ENCODE measurements at places on chromosomes 5 and 9.

DNA sequence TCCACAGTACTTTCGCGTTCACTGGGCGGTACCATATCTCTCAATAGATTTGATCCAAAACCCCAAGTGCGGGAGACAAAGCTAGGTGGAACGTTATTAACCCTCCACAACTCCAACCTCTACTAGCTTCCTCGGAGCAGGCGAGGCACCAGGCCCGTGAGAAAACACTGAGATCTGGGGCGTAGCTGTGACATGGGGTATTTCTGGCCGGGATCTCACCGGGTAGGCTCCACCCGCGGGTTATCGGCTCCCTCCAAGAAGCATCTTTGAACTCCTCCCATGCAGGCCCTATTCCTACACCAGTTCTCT lies 350 bp upstream of the SLC25A46 start:
- no peaks in the 10 kb centered on the region for H3K36me3 ChIP-seq
- H3K27me3 ChIP-seq, result no peaks in the 10 kb centered on the region
- peaks cover 28% of the 10 kb centered on the region for H3K4me1 ChIP-seq
- peak overlapping the region; percentile 92 for H3K27ac ChIP-seq
- peak overlapping the region; percentile 95 for H3K4me3 ChIP-seq

- H3K4me1 ChIP-seq, result no peaks in the 10 kb centered on the region
- DNase-seq, result no peak
- peaks cover 1% of the 10 kb centered on the region for H3K27me3 ChIP-seq
- H3K4me3 ChIP-seq, result no peak overlapping the region
- H3K36me3 ChIP-seq, result no peaks in the 10 kb centered on the region
Observed at GRCh38 chr9:71032779-71033178, 88.6 kb downstream of the TRPM3 start.

DNA sequence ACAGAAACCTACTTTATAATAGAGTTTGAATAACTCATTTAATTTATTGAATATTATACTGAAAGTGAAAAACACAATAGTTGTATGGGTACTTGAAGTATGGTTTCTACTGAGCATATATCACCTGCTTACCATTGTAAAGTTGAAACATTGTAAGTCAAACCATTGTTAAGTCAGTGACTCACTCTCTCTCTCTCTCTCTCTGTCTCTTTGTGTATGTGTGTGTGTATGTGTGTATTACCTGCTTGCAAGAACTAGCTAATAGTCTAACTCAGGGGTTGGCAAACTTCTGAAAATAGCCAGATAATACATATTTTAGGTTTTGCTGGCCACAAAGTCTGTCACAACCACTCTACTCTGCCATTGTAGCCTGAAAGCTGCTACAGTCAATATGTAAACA lies 564.3 kb upstream of the ZNF608 start:
- no peak overlapping the region for H3K4me3 ChIP-seq
- H3K27me3 ChIP-seq, result no peaks in the 10 kb centered on the region
- H3K4me1 ChIP-seq, result peaks cover 33% of the 10 kb centered on the region
- H3K36me3 ChIP-seq, result peaks cover 36% of the 10 kb centered on the region

DNA sequence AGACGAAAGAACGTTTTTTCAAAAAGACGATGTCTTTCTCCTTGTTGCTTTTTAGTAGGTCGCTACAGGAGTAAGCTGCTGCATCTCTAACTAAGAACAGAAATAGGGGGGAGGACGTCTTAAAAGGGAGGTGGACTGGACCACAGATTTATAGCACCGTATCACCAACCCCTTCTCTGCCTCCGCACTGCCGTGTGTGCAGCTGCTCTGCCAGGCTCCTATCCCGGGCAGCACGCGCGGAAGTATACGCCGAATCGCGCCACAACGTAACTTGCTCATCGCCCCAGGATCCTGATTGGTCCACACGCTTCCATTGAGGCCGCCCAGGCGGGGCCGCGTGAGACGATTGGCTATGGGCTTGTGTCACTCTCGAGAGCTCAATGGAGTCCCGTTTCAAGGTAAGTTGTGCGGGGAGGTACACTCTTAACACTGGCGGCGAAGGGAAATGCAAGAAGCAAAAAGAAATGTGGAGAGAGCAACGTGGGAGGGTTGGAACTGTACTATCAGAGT lies at the start of gene ELAVL2:
Gene ELAVL2 (minus strand): TSS at position 121 of the 510 bp plus-strand sequence. CDS start 64,006 bp downstream, outside the sequence.
- H3K4me1 ChIP-seq, result no peaks in the 10 kb centered on the region
- no peaks in the 10 kb centered on the region for H3K27me3 ChIP-seq
- no peak within 1 kb of the TSS for H3K27ac ChIP-seq
- no peaks in the 10 kb centered on the region for H3K36me3 ChIP-seq
- no peak for DNase-seq

DNA sequence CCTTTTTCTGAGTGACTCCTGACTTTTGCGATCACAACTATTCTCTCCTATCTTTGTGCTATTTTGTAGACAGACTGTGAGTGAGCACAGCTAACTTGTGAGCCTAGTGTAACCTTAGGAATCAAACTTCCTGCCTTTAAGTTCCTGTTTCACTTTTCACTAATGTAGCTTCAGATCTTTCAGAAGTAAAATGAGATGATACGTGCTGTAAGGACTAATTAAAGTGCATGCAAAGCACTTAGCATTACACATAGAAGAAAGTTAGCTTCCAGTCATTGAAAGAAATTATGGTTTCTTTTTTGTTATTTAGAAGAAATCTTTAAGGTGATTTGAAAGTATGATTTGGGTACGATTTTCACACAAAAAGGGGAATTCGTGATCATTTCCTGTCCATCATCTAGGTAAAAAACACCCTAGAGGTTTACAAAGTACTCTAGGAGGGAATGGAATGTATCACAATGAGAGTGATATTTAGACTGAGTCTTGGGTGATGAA lies 122.7 kb downstream of the ST8SIA4 start:
- DNase-seq, result no peak
- H3K4me3 ChIP-seq, result no peak overlapping the region
- H3K27ac ChIP-seq, result no peak overlapping the region
- peaks cover 22% of the 10 kb centered on the region for H3K4me1 ChIP-seq
- H3K27me3 ChIP-seq, result peaks cover 6% of the 10 kb centered on the region

- DNase-seq, result no peak
- H3K36me3 ChIP-seq, result peaks cover 15% of the 10 kb centered on the region
- H3K27me3 ChIP-seq, result peaks cover 4% of the 10 kb centered on the region
- no peak overlapping the region for H3K4me3 ChIP-seq
Observed at GRCh38 chr9:138104251-138105122, 226.9 kb downstream of the CACNA1B start.

DNA sequence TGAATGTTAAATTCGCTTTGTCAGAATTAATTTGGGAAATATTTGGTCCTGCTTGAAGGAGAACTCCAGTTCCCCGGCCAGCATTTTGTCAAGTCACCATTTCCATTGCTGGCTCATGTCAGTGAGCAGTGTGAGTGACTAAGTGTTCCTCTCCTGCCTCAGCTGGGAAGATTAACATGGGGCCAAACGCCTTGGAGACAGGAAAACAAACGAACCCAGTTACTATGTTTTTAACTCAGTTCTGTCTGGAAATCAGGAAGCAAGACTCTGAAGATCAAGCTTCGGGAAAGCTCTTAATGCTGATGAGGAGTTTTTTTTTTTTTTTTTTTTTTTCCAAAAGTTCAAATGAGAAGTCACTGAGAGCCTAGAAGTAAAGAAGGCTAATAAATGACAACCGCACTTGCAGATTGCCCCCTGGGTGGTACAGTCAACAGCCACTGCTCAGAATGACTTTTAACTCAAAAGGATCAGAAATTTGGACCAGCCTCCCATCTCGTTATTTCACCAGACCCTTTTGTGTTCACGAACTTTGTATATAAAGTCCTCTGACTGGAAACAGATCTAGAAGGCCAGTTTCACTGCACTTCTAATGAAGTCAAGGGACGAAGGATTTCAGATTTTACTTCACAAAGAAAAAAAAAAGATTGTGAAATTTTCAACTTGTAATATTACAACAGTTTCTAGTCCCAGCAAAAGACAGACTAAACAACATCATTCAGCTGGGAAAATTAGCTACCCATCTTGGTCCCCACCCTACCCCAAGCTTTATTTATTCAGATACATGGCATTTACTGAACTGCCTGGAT lies 121.3 kb downstream of the LHFPL2 start:
- no peaks in the 10 kb centered on the region for H3K27me3 ChIP-seq
- peak overlapping the region; percentile 94 for H3K27ac ChIP-seq
- DNase-seq, result peak; percentile 97
- H3K4me3 ChIP-seq, result peak overlapping the region; percentile 33

- peaks cover 44% of the 10 kb centered on the region for H3K4me1 ChIP-seq
- H3K27me3 ChIP-seq, result peaks cover 15% of the 10 kb centered on the region
- no peak overlapping the region for H3K4me3 ChIP-seq
- H3K27ac ChIP-seq, result no peak overlapping the region
- no peaks in the 10 kb centered on the region for H3K36me3 ChIP-seq
Observed at GRCh38 chr5:7317751-7318150, 78.2 kb upstream of the ADCY2 start.

- DNase-seq, result no peak
- no peak overlapping the region for H3K27ac ChIP-seq
- H3K36me3 ChIP-seq, result no peaks in the 10 kb centered on the region
- H3K27me3 ChIP-seq, result peaks cover 1% of the 10 kb centered on the region
Observed at GRCh38 chr5:74507370-74508005, 133.0 kb downstream of the ENC1 start.

GRCh38 chr9:87433853-87434252 lies 63.8 kb upstream of the DAPK1 start:
- no peaks in the 10 kb centered on the region for H3K36me3 ChIP-seq
- no peak for DNase-seq
- no peak overlapping the region for H3K4me3 ChIP-seq
- H3K4me1 ChIP-seq, result no peaks in the 10 kb centered on the region

- no peaks in the 10 kb centered on the region for H3K36me3 ChIP-seq
- no peak overlapping the region for H3K4me3 ChIP-seq
- DNase-seq, result no peak
- no peaks in the 10 kb centered on the region for H3K4me1 ChIP-seq
- H3K27ac ChIP-seq, result no peak overlapping the region
Observed at GRCh38 chr9:89252651-89253267, 58.2 kb upstream of the CKS2 start.

DNA sequence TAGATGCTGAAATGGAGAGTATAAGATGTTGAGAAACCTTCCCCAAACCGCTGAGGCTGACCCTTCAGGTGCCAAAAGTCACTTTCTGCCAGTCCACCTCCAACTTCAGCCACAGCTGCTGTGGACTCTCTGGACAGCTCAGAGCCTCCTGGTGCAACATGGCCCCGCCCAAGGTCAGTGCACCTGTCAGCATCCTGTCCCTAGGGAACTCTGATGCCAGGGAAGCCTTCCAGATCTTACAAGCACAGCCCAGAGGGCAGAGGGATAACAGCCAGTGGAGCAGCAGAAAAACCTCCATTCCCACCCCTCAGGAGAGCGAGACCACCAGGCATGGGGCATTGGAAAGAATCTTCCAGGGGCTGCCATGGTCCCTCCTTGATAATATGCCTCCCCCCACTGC lies 10.5 kb upstream of the PTGES2 start:
- H3K4me1 ChIP-seq, result peaks cover 13% of the 10 kb centered on the region
- H3K27me3 ChIP-seq, result peaks cover 48% of the 10 kb centered on the region
- H3K4me3 ChIP-seq, result no peak overlapping the region

- H3K4me1 ChIP-seq, result peaks cover 11% of the 10 kb centered on the region
- H3K27ac ChIP-seq, result no peak overlapping the region
- H3K36me3 ChIP-seq, result no peaks in the 10 kb centered on the region
- no peak overlapping the region for H3K4me3 ChIP-seq
Observed at GRCh38 chr9:113587471-113588031, 124.0 kb downstream of the RGS3 start.

GRCh38 chr5:9601055-9601739 lies 29.0 kb downstream of the TAS2R1 start:
- peaks cover 2% of the 10 kb centered on the region for H3K27me3 ChIP-seq
- no peak for DNase-seq
- H3K4me3 ChIP-seq, result no peak overlapping the region
- peaks cover 37% of the 10 kb centered on the region for H3K4me1 ChIP-seq
- no peak overlapping the region for H3K27ac ChIP-seq
- H3K36me3 ChIP-seq, result no peaks in the 10 kb centered on the region

GRCh38 chr9:15271403-15271802 lies 35.6 kb downstream of the TTC39B start:
- H3K4me3 ChIP-seq, result no peak overlapping the region
- no peaks in the 10 kb centered on the region for H3K27me3 ChIP-seq
- DNase-seq, result no peak
- no peaks in the 10 kb centered on the region for H3K36me3 ChIP-seq

DNA sequence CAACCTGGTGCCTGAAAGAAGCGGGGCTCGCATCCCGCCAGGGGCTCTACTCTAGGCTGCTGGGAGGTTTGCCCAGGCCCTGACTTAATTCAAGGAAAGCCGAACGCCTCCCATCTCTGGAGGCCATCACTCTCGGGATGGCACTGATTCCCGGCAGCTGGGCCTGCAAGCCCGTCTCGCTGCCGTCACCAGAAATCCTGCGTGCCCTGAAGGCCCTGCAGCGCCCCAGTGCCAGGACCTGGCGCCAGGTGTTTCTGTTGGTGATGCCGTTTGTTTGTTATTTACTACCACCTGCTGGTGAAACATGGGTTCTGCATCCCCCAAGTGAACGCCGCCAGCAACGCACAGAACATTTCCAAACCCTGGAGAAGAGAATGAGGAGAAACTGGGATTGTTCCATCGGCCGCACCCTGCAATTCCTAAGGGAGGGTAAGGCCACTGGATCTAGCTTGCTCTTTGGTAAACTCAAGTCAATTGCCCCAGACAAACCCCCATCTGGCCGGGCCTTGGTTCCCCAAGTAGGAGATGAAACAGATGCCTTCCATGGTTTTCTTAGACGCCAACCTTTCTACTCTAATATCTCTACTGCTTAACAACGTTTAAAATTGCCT lies 77.9 kb downstream of the AK8 start:
- H3K27me3 ChIP-seq, result peaks cover 33% of the 10 kb centered on the region
- no peak overlapping the region for H3K27ac ChIP-seq
- no peaks in the 10 kb centered on the region for H3K36me3 ChIP-seq
- peak; percentile 72 for DNase-seq

DNA sequence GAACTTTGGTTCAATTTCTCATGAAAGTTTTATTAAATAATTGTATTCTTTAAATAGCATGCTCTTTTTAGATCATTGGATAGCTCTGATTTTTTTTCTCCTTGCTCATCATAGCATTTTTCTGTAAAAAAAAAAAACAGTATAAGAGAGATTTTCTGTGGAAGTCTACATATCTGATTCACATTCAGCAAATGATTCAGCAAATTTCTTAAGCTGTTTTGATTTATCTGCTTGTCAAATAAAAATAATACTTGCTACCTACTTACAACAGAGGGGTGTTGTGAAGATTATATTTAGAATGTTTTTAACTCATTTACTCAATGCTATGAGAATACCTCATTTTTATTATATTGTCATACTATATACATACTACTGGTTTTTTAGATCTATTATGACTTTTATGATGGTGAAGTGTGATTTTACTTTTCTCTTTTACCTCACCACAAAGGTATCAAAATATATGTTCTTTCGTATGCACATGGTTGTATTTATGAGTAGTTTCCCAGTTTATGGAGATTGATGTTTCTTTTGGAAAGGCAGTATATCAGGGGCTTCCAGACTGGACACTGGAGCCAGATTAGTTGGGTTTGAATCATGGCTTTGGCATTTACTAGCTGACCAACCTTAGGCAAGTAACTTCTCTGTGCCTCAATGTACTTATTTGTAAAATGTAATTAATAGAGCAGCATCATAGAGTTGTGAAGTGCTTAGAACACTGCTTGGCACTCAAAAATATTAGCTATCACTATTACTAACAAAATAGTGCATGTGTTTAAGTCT lies 25.5 kb downstream of the TNPO1 start:
- H3K36me3 ChIP-seq, result peaks cover 9% of the 10 kb centered on the region
- peaks cover 98% of the 10 kb centered on the region for H3K4me1 ChIP-seq
- H3K27me3 ChIP-seq, result no peaks in the 10 kb centered on the region
